ENCODE measurements at places on chromosomes 16 and 17.

- DNase-seq, result no peak
Observed at GRCh38 chr16:30764086-30764485, 2.0 kb downstream of the RNF40 start.

DNA sequence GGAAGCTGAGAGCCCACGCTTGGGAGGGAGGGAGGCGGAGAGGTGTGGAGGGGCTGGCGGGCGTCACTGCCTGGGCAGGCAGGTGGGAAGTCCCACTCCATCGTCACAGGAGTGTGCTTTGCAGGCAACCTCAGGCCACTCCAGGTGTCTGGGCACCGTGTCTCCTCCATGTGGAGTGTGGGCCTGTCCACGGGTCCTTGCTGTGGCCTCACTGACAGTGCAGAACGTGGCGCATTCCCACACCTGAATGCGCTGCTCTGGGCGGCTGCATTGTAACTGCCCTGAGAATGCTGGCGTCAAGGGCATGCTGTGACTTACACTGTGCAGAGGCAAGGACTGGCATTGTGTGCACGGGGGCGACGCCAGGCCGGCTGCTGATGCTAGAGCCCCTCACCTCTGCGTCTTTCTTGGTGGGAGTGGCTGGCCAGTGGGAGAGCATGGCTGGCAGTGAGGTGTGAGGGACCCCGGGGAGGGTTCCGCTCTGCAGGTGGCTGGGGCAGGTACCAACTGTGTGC lies 66.4 kb downstream of the BANP start:
- no peak for DNase-seq

DNA sequence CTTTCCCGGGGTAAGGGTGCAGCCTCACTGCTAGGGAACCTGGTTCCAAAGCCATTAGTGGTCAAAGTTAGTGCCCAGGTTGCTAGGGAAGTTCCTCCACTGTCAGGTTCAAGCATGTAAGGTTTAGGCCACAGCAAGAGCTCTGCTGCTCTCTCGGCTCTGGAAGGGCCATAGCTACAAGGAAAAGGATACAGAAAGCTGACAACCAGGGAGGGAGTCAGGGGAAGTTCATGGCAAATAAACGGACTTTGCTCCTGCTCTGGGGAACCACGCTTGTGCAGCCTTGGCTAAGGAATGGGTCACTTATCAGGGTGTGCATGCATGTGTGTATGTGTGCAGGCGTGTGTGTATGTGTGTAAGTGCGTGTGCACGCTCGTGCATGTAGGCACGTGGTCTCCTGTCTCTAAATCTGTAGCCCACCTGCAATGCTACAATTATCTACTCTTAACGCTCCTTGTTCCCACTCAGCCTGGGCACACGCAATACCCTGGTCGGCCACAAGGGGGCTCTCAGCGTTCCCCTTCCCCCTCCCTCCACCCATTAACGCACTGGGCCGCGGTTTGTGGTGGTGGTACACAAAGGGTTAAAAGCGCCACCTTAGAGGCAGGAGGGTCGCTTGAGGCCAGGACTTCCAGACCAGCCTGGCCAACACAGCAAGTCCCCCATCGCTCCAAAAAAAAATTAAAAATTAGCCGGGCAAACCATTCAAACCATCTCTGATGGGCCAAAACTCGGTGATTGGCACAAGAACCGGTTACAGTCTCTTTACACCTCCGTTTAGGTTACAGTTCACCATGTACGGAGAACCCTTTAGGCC lies 48.4 kb upstream of the KDM8 start:
- peak; percentile 12 for DNase-seq

DNA sequence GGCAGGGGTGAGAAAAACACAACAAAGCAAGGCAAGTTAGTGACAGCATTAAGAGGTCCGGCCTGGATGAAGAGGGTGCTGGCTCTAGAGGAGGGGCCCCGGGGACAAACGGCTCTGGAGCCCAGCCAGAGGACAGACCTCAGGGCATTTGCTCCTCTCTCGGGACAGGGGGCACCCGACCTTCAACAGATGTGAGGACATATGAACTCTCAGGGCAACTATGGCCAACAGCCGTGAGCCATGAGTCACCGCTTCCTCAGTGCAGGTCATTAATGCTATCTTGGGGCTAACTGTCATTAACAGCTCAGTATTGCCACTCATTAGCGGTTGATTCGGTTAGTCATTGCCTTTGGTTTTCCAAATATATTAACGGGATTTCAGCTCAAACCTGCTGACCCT lies 9.7 kb upstream of the ARL5C start:
- DNase-seq, result no peak

- no peak for DNase-seq
Observed at GRCh38 chr17:50130559-50131305, 772 bp upstream of the SAMD14 start.

DNA sequence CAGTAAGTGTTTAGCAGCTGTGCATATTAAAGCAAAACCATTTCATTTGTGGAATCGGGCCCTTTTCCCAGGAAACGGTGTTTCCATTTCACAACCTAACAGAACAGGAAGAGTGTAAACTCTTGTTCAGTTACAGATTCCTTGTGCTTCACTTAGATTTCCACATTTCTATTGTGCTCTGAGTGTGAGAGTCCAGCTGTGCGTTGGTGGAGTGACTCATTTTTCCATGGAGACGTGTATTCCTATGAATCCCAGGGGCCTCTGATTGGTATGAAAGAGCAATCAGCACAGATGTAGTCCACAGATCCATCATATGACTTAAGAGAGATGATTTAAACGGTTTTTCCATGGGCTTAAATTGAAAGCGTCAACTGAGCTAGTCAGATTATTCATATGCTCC lies 13.3 kb upstream of the CAVIN1 start:
- no peak for DNase-seq

- DNase-seq, result no peak
Observed at GRCh38 chr16:82093666-82094300, 58.7 kb downstream of the HSD17B2 start.

DNA sequence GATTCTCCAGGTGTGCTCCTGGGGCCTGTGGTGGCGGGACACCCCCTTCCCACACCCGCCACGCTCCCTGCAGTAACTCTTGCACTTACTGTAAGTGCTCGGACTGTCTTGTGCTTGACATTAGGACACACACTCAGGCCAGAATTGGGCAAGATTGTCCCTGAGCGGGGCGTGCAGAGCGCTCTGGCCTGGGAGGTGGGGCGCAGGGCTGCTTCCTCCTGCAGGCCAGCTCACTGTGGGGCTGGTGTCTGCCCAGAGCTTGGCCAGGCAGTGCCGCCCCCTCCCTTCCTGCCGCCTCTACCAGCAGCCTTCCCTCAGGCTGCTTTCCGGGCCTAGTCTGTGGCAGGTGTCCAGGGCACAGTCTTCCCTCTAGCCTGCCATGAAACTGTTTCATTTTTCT lies 6.1 kb upstream of the ATP6V0C start:
- DNase-seq, result no peak

- no peak for DNase-seq
Observed at GRCh38 chr17:28492352-28493310, 13.5 kb upstream of the FOXN1 start.

- no peak for DNase-seq
Observed at GRCh38 chr16:19837984-19838707, 46.5 kb downstream of the GPRC5B start.

- DNase-seq, result no peak
Observed at GRCh38 chr16:25633549-25633948, 58.2 kb upstream of the HS3ST4 start.

GRCh38 chr17:66531851-66532295 lies 229.5 kb downstream of the PRKCA start:
- DNase-seq, result no peak

- DNase-seq, result no peak
Observed at GRCh38 chr17:60968266-60968665, 290.6 kb downstream of the BCAS3 start.

DNA sequence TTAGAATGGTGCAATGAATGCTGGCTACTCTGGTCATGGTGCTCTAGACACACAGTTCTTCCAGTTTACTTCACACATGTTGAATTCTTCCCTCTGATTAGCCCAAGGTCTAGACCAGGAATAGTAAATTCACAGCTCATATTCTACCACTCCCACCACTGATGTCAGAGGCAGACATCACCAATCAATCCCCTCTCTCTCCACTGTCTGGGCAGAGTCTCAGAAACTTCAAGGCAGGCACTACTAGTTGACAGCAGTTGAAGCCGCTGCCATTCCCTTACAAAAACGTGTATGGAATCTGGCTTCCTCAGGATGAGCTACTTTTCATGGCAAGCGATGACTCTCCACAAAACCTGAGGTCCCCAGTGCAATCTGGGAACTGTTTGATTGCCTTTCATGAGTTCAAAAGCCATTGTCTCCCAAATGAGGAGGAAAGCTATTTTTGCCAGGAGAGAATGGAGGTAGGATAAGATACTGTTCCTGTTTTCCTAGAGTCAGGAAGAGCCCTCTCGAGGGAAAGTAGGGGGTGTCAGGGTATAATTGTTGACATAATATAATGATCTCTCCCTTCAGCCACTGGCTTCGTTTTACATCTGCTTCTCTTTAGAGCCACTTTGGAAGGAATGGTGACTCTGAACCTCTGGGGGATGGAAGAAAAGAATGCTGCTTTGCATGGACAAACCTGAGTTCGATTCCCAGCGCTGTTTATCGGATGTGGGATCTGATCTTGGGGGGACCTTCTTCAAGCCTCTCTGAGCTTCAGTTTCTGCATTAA lies 90.0 kb downstream of the FOXL1 start:
- no peak for DNase-seq
